ENCODE measurements at places on chromosomes 1 and 21. TPM values are rescaled to one million over a fixed set of nuclear protein-coding genes. Genes with fewer than 3 reads are reported as not detected.

Gene KRTAP6-2
- total RNA-seq, result not detected

Gene TTC13
- total RNA-seq, result 12.4 TPM

Gene C1orf56
- total RNA-seq, result 6.7 TPM

Gene A3GALT2
- not detected for total RNA-seq

Gene PAQR6
- 4.9 TPM for total RNA-seq

Gene OR2M3
- total RNA-seq, result not detected

Gene C2CD2
- 8.4 TPM for total RNA-seq
